SK-N-SH (cell line): ENCODE measurements at places on chromosomes 7 and 10.

DNA sequence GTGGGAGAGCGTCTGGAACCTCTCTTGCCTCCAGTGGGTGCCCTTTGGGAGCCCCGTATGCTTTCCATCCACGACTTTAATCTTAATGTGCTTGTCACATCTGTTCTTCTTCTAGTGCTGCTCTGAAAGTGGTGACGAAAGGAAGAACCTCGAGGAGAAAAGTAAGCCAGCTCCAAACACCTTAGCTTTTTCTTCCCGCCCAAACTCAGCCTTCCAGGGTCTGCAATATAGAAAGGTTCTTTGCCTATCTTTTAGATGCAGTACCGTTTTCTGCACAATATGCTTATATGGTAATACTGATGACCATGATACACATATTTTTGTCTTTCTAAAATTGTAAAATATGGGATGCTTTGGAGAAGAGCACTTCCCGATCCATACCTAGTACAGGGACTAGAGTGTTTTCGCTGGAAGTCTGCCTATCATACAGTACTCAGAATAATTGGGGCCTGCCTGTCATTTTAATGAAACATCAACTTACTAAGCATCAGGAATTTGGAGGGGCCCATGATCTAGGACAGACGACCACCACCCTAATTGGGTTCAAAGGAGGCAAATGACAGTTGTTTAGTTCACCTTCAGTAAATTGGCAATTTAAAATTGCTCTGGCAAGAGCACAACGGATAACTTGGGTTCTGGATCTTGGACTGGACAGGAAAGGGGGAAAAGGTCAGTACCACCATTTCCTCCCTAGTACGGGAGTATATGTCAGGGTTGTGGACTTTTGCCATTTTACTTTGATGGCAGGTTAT lies 884 bp downstream of the RINT1 start:
- no peak for DNase-seq

- no peak for DNase-seq
Observed at GRCh38 chr10:112906945-112907344, 43.1 kb upstream of the TCF7L2 start.

GRCh38 chr7:120742372-120742771 lies 115.6 kb downstream of the TSPAN12 start:
- no peak for DNase-seq

- DNase-seq, result no peak
Observed at GRCh38 chr7:156832195-156832877, 60.6 kb downstream of the LMBR1 start.

GRCh38 chr10:75957314-75958120 lies 526.1 kb downstream of the LRMDA start:
- no peak for DNase-seq

- no peak for DNase-seq
Observed at GRCh38 chr7:84021292-84021908, 173.2 kb downstream of the SEMA3A start.

DNA sequence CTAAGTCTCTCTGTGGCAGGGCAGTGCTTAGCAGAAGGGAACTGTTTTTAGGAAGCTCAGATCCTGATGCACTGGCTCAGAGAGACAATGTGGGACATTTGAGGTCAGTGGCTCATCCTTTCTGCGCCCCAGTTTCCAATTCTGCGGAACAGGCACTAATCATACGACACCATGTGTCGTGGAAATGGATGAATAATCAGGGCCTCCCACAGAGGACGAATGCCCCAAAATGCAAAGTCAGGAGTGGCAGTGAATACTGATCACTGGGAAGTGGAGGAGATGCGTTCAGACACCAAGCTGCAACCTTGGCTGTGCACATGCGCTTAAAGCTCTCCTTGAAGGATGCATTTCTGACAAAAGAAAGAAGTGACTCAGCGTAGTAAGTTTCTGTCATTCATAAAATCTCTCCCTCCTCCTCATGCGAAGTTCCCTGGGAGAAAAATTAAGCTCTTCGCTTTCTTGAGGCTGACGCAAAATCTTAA lies 21.9 kb upstream of the ECHDC3 start:
- DNase-seq, result no peak

DNA sequence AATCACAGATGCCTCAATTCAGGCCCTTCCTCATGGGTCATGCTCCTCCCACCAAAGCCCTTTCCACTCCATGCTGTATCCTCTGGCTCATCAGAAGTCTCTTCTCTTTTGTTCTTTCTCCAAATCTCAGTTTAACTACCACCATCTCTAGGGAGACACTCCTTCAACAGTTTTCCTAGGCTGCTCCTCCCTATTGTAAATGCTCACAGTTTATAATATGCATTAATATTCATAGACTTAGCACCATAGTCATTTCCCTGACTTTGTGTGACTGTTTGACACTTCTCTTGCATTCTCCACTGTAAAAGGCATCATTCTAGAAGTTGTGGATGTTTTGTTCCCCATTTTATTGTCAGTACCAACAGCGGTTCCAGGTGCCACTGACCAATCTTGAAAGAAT lies 226.5 kb upstream of the PRSS1 start:
- no peak for DNase-seq

- DNase-seq, result no peak
Observed at GRCh38 chr7:136884492-136884891, 16.0 kb downstream of the CHRM2 start.

GRCh38 chr7:55271069-55271626 lies 94.0 kb upstream of the LANCL2 start:
- no peak for DNase-seq

DNA sequence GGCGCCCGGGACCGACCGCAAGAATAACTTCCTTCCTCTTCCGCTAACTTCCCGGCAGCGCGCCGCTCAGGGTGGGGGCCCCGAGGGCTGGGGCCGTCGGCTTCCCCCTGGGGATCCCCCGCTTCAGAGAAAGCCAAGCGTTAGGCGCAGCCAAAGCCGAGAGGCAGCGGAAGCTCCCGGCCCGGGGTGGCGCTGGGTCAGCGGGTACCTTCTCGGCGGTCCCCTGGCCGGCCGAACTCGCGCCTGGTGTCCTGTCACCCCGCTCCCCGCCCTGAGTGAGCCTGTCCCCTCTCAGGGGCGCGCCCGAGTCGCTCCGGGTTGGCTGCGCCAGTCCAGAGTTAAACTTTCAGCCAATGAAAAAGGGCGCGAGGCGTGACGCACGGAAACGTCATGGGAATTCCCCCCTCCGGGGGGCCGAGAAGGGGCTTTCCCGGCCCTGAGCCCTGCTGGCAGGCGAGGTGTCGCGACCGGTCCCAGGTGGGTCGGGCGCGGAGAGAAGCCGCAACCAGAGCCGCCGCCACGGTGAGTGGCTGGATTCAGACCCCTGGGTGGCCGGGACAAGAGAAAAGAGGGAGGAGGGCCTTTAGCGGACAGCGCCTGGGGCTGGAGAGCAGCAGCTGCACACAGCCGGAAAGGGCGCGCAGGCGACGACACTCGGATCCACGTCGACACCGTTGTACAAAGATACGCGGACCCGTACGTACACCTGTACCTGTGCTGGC lies 1.3 kb upstream of the NFKB2 start:
- peak; percentile 92 for DNase-seq

DNA sequence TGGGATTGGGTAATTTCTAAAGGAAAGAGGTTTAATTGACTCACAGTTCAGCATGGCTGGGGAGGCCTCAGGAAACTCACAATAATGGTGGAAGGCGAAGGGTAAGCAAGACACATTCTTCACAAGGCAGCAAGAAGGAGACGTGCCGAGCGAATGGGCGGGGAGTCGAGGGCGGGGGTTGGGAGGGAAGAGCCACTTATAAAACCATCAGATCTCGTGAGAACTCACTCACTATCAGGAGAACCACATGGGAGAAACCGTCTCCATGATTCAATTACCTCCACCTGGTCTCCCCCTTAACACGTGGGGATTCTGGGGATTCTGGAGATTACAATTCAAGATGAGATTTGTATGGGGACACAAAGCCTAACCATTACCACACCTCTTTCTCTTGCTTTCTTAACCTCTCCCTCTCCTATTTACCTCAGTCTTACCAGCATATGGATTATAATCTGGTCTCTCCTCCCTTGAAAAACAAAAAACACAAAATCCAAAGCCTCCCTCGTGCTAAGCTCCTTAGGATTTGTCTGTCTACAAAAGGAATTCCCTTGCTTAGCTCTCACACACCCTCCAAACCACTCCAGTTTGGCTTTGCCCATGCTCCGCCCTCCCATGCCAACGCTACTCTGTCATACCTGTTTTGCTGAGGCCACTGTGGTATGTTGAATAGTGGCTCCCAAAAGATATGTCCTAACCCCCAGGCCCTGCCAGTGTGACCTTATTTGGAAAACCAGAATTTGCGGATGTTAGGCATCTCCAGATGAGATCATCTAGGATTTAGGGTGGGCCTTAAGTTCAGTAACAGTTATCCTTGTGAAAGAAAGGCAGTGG lies 19.6 kb upstream of the EFCAB10 start:
- no peak for DNase-seq

GRCh38 chr7:7384228-7384627 lies 151.4 kb downstream of the COL28A1 start:
- DNase-seq, result no peak
